ENCODE measurements at places on chromosomes 5 and 9.

DNA sequence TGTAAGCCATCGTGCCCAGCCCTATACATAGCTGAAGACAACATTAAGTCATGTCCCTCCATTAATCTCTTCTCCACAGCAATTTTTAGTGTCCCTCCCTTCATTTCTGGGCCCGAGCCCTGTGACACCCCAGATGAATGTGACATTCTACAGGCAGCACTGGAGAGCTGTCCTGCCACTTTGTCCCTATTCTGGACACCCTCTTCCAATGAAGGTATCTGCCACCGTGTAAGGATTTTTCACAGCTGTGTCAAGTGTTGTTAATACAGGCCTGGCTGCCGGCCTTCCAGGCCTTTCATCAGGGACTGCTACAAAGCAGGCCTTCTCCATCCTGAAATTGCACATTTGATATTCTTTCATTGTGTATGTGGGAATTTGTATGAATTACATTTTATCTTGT, 62.0 kb upstream of the SLC28A3 start:
- H3K36me3 ChIP-seq, result no peaks in the 10 kb centered on the region
- DNase-seq, result no peak
- no peaks in the 10 kb centered on the region for H3K4me1 ChIP-seq
- no peak overlapping the region for H3K27ac ChIP-seq
- H3K4me3 ChIP-seq, result no peak overlapping the region

GRCh38 chr5:39523821-39524220, 99.0 kb upstream of the DAB2 start:
- H3K27me3 ChIP-seq, result no peaks in the 10 kb centered on the region
- H3K4me1 ChIP-seq, result no peaks in the 10 kb centered on the region
- DNase-seq, result no peak
- H3K27ac ChIP-seq, result no peak overlapping the region

DNA sequence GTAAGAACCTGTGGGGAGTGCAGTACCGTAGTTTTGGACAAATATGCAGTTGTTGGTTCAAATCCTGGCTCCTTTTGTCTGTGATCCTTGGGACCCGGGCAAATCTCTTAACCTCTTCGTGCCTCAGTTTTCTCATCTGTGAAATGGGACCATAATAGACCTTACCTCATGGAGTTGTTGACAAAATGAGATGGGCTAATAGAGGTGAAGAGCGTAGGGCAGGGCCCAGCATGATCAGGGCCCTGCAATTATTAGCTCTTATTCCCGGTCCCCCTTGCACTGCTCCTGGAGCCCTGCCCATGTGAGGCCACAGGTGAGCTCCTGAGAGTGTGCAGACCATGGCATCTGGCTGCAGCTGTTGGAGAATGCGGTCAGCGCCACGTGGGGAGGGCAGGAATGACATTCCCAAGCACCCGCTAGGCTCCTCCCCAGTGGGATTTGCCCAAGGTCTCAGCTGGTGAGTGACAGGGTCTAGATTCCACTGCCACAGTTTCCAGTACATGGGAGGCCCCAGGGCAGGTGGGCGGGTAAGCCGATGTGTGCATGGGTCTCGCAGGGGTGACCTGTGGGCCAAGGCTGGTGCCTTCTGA, 41.0 kb downstream of the NEK6 start:
- no peak overlapping the region for H3K4me3 ChIP-seq
- H3K27me3 ChIP-seq, result no peaks in the 10 kb centered on the region
- H3K4me1 ChIP-seq, result no peaks in the 10 kb centered on the region
- DNase-seq, result no peak
- H3K27ac ChIP-seq, result no peak overlapping the region
- H3K36me3 ChIP-seq, result no peaks in the 10 kb centered on the region

DNA sequence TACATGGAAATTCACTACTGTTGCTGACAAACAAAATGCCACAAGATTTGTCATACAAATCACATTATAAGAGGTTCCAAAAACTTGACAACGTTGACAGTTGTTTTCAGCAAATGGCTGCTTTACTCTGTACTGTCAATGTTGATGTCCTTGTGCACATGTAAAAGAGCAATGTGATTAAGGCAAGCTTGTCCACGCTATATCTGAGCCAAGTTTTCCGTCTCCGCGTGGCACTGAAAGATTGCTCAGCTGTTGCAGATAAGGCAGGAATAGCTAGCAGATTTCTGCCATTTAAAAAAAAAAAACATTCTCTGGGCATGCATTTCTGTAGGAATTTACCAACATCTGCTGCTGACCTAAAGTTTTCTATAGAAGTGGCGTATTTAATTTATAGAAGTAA, 46.4 kb upstream of the MEF2C start:
- no peak overlapping the region for H3K4me3 ChIP-seq
- H3K36me3 ChIP-seq, result no peaks in the 10 kb centered on the region
- no peaks in the 10 kb centered on the region for H3K27me3 ChIP-seq

DNA sequence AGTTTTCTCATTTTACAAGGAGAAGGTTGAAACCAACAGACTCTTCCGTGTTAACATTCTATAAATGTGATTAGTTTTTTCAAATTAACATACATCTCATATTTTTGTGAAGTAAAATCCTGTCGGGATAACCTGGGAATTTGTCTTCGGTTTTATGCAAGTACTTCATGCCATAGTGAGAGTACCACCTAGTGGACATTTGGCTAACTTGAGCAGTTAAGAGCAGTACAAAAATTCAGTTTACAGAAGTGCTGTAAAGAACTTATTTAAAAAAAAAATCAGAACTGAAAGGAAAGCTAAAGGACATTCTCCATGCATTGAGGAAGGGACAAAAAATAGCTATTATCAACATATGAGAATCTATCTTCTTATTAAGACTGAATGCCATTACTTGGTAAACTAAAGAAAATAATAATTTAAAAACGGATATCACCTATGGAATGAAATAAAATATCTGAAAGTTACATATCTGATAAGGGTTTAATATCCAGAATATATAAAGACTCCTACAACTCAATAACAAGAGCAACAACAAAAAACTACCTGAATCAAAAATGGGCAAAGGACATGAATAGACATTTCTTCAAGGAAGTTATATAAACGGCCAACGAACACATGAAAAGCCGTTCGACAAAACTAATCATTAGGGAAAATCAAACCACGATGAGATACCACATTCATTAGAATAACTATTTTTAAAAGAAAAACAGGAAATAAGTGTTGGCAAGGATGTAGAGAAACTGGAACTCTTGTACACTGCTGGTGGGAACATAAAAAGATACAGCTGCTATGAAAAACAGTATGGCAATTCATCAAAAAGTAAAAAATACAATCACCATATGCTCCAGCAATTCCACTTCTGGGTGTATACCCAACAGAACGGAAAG, 117.0 kb upstream of the GNA14 start:
- no peaks in the 10 kb centered on the region for H3K36me3 ChIP-seq
- DNase-seq, result no peak
- H3K4me3 ChIP-seq, result no peak overlapping the region
- H3K4me1 ChIP-seq, result no peaks in the 10 kb centered on the region

DNA sequence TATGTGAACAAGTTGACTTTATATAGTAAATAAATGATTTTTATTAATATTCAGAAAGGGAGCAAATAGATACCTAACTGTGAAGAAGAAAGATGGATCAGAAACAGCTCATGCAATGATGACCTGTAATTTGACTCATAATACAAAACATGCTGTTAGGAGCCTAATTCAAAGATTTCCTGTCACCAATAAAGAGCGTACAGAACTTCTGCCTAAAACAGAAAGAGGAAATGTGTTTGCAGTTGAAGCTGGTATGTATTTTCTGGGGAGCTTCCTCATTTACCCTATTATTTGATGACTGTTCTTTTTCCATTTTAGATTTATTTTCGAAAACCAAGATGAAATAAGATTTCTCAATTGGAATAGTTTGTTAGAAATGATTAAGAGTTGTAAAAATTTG, 11.4 kb downstream of the YTHDC2 start:
- no peaks in the 10 kb centered on the region for H3K36me3 ChIP-seq
- no peaks in the 10 kb centered on the region for H3K27me3 ChIP-seq
- no peak overlapping the region for H3K4me3 ChIP-seq
- H3K27ac ChIP-seq, result no peak overlapping the region

DNA sequence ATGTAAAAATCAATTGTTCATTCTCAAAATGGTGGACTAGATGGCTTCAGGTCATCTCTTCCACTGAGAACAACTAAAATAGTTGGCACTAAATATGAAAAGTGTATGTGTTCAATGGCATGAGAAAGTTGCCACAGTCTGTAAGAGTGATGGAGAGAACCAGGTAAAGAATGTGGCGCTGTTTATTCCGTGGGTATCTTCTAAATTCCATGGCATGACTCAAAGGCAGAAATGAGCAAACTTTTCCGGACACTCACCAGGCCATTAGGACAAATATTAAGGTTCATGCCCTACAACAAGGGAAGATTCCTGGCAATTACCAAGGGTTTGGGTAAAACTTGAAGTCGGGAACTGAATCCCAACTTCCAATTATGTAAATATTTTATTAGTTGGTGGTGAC, 825.4 kb upstream of the CDH6 start:
- H3K36me3 ChIP-seq, result no peaks in the 10 kb centered on the region
- H3K4me1 ChIP-seq, result no peaks in the 10 kb centered on the region
- DNase-seq, result no peak
- no peak overlapping the region for H3K4me3 ChIP-seq
- no peak overlapping the region for H3K27ac ChIP-seq

DNA sequence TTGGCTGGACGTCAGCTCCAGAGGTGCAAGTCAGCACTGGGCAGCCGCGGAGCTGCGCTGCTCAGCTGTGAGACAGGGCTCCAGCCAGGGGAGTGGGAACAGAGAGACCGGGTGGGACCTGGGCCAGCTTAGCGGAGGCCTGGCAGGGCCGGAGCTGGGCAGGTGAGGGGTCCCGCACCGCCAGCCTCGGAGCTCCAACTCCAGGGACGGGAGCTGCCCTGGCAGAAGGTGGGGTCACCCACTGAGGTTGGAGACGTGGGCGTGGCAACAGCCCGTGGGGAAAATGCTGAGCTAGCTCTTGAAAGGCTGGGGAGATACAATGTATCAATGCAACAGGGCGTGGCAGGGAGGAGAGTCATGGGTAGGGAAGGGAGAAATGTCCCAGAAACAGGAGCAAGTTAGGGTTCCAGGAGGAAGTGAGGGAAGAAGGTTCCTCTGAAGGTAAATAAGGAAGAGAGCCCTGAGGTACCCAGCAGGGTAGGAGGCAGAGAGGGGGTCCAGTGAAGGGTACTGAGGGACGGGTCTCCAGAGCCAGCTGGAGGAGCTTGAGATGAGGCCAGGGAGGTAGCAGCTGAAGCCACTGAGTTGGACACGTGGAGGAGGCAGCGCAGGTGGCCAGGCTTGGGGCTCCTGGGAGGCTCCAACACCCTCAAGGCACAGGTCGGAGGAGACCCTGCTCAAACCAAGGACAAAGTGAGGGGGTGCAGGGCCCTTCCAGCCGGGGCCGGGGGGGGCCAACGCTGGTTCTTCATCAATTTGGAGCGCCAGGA, 736 bp upstream of the NKD2 start:
- no peak overlapping the region for H3K4me3 ChIP-seq
- DNase-seq, result no peak
- H3K4me1 ChIP-seq, result peaks cover 36% of the 10 kb centered on the region
- H3K27me3 ChIP-seq, result peaks cover 41% of the 10 kb centered on the region
- no peaks in the 10 kb centered on the region for H3K36me3 ChIP-seq

- no peaks in the 10 kb centered on the region for H3K36me3 ChIP-seq
- DNase-seq, result no peak
- no peaks in the 10 kb centered on the region for H3K4me1 ChIP-seq
- no peaks in the 10 kb centered on the region for H3K27me3 ChIP-seq
- H3K27ac ChIP-seq, result no peak overlapping the region
These were observed 149.4 kb upstream of the PITX1 start for GRCh38 chr5:135183464-135183863.

GRCh38 chr9:34171753-34172535, 6.9 kb upstream of the UBAP1 start:
- no peak overlapping the region for H3K27ac ChIP-seq
- no peaks in the 10 kb centered on the region for H3K4me1 ChIP-seq
- H3K27me3 ChIP-seq, result no peaks in the 10 kb centered on the region
- peak; percentile 43 for DNase-seq

GRCh38 chr9:131105952-131106351, 9.6 kb downstream of the AIF1L start:
- H3K27me3 ChIP-seq, result no peaks in the 10 kb centered on the region
- H3K36me3 ChIP-seq, result no peaks in the 10 kb centered on the region
- H3K4me3 ChIP-seq, result no peak overlapping the region
- no peaks in the 10 kb centered on the region for H3K4me1 ChIP-seq

DNA sequence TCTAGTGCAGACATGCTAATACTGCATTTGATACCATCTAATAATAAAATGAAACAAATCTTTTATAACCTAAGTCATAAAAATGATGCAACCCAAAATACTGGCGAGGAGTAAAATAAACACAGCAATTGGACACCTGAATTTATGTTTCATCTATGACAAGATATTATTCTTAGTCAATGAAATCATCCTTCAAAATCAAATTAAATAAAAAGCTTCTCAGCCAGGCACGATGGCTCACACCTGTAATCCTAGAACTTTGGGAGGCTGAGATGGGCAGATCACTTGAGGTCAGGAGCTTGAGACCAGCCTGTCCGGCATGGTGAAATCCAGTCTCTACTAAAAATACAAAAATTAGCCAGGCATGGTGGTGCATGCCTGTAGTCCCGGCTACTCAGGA, 179.0 kb downstream of the TMEM232 start:
- no peaks in the 10 kb centered on the region for H3K27me3 ChIP-seq
- no peak overlapping the region for H3K27ac ChIP-seq
- no peaks in the 10 kb centered on the region for H3K4me1 ChIP-seq
- H3K36me3 ChIP-seq, result no peaks in the 10 kb centered on the region
- no peak for DNase-seq

GRCh38 chr9:76564297-76564696, 105.3 kb downstream of the GCNT1 start:
- no peak overlapping the region for H3K27ac ChIP-seq
- H3K4me1 ChIP-seq, result no peaks in the 10 kb centered on the region
- no peak for DNase-seq
- H3K4me3 ChIP-seq, result no peak overlapping the region
- H3K27me3 ChIP-seq, result no peaks in the 10 kb centered on the region

- H3K4me3 ChIP-seq, result no peak overlapping the region
- H3K4me1 ChIP-seq, result no peaks in the 10 kb centered on the region
- DNase-seq, result no peak
- no peaks in the 10 kb centered on the region for H3K36me3 ChIP-seq
- no peak overlapping the region for H3K27ac ChIP-seq
These were observed 89.2 kb downstream of the ACER2 start for GRCh38 chr9:19498015-19498414.

DNA sequence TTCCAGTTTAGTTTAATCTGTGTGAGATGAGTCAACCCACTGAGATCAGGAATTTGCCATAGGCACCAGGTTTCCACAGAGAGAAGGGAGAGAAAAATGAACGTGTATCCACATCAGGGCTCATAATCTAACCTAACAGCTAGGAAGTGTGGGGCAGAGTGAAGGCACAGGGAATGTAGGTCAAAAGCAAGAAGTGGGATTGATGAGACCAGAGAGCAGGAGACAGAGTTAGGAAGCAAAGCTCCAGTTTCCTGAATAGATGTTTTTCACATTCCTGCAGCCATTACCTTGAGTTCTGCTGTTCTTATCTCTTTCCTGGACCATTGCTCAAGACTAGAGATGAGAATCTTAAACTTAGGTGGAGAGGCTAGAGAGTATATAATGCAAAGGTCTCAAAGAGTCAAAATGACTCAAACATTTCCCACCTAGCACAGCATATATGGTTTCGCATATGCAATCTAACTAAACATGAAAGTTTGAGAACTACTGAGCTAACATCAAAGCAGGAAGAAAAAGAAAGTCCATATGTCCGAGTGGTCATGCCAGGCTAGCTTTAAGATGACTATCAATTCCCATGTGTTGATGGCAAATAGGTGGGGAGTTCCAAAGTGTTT, 41.1 kb upstream of the GNAQ start:
- no peaks in the 10 kb centered on the region for H3K36me3 ChIP-seq
- H3K27ac ChIP-seq, result no peak overlapping the region
- DNase-seq, result no peak
- no peak overlapping the region for H3K4me3 ChIP-seq
- no peaks in the 10 kb centered on the region for H3K27me3 ChIP-seq
